Activated CD4-positive, alpha-beta T cell treated with anti-CD3 and anti-CD28 coated beads, Interleukin-2, amount 50 U/mL, for 48 hours (primary cell): ENCODE measurements at places on chromosomes 6 and 20.

- no peak for DNase-seq
Observed at GRCh38 chr20:63431944-63432343, 40.5 kb downstream of the KCNQ2 start.

DNA sequence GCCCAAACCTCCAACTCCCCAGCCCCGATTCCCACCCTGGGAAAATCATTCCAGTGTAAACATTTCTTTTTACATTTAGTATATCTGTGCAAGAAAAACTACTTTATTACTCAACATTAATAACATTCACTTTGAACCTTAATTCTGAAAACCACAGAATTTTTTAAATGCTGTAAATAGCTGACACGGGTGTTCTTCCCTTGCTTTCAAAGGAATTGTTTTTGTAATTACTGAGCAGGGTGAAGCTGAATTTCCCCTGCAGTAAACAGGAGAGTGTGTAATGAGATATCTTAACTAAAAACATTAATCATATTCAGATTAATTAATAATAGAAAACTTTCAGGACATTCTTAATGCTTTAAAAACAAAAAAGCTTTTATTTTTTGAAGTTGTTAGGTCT is 99.3 kb upstream of the CITED2 start:
- DNase-seq, result no peak

GRCh38 chr6:56914798-56915658 is 39.9 kb upstream of the BEND6 start:
- no peak for DNase-seq

DNA sequence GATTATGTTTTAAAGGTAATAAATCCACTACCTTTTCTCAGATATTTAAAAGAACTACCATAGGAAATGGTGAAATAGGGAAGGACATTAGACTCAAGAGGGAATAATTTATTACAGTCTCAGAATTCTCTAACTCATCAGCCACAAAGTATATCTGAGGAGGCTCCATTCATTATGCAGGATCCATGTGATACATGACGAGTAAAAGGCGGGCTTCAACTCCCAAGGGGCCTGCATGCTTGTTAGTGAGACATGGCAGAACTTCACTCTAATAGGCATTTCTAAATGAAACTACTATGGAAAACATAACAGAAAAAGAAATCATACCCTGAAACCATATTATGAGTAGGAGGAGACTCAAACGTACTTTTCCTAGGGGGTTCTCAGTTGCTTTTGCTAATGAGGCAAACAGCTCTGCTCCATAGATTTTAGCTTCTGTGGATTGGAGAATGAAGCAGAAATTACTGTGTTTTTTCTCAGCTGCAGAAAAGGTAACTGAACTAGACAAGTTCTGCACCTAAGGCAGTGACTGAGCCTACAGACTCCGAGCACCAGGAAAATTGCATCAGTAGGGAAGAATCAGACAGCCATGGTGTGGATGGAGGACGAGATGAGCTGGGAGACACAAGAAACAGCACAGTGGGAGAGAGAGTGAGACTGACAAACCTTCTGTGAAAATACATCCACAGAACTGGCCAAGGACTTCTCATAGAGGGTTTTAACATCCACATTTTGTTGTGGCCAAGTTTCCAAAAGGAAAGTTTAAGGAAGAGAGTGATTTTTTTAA is 254.6 kb upstream of the PRDM1 start:
- no peak for DNase-seq

DNA sequence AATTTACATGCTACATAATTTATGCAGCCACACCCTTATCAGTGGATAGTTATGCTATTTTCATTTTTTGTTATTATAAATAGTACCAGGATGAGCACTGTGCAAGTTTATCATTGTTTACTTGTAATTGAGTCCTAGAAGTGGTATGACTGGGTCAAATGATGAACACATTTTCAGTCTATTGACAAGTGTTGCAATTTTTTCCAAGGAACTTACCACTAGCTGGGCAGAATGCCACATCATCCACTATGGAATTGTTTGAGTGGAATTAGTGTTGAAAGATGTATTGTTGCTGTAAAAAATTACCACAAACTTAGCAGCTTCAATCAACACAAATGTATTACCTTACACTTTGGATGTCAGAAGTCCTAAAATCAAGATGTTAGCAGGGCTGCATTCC is 38.1 kb upstream of the OPN5 start:
- DNase-seq, result no peak

GRCh38 chr6:43496370-43497128 is 13.6 kb downstream of the LRRC73 start:
- no peak for DNase-seq

DNA sequence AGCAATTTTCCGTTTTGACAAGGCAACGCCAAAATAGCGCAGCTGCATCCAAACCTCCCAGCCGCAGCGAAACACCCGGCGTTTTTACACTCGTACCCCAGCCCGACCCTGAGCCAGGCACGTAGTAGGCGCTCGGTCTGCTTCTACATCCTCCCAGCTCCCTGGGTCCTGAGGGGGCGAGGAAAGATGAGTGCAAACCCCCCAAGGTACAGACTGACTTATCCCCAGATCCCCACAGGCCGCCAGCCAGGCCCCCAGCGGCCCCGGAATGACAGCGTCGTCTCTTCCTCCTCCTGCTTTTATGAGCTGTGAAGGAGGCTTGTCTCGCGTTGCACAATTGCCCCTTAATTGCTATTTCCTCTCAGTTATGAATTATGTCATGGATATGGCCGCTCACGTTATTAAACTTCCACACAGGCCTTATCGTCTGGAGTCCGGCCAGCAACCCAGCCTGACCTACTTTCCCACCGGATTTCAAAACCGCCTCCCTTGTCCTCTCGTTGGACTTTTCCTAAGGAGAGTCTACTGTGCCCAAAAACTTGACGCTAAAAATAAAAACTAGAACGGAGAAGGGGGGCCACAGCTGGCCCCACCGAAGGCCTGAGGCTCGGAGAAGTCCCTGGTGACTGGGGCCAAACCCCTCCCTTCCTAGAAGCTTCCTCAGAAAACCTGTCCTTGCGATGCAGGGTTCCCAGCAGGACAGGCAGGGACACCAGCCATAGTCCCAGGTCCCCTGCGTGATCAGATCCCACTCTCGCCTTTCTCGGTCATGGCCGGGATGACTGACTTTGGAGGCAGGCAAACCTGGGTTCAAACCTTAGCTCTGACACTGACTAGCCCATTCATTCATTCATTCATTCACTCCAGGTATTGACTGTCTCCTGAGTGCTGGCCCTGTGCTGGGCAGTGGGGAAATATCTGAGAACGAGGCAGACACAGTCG is 130.9 kb upstream of the PTPN1 start:
- no peak for DNase-seq

- DNase-seq, result no peak
Observed at GRCh38 chr6:80886475-80886874, 780.0 kb downstream of the BCKDHB start.

DNA sequence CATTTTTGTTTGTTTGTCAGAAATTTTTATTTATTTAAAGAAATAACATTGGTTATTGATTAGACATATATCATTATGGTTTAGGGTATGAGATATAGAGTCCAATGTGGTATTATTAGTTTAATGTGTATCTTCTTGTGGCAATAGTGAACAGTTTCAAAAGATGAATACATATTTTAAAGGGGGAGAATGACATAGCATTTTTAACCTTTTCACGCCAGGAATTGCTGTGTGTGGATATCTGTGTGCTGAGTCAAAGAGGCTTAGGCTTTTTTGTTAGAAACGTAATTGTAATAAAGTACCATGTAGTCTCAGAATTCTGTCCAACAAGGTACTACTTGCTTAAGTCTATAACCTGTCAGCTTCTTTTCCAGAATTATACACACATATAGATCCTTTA is 451.6 kb downstream of the ADGRB3 start:
- no peak for DNase-seq

DNA sequence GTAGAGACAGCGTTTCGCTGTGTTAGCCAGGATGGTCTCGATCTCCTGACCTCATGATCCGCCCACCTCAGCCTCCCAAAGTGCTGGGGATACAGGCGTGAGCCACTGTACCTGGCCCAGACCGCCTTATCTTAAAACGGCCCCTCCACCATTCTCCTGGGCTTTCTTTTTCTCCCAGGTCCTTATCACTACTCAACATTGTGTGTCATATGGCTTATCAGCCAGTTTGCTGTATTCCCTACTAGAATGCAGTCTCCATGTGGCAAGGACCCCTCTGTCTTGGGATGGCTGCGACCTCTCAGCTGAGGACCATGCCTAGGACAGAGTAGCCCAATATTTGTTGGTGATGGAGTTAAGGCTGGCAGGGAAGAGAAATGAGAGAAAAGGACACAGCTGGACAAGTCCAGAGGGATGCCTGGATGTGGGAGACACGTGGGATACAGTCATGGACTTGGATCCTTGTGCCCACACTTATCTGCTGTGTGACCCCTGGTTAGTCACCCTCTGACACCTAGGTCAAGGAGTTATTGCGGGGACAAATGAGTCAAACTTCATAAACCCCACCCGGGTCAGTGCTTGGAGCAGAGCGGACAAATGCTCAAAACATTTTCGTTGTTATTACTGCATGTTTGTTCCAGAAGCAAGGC is 24.0 kb downstream of the ADA start:
- DNase-seq, result no peak

GRCh38 chr6:110881546-110882273 is 7.1 kb downstream of the AMD1 start:
- no peak for DNase-seq

- DNase-seq, result no peak
Observed at GRCh38 chr6:96330884-96331283, 190.7 kb upstream of the UFL1 start.

GRCh38 chr6:13730704-13731103 is 19.1 kb upstream of the RANBP9 start:
- no peak for DNase-seq

- no peak for DNase-seq
Observed at GRCh38 chr6:47348316-47348863, 38.7 kb upstream of the TNFRSF21 start.

DNA sequence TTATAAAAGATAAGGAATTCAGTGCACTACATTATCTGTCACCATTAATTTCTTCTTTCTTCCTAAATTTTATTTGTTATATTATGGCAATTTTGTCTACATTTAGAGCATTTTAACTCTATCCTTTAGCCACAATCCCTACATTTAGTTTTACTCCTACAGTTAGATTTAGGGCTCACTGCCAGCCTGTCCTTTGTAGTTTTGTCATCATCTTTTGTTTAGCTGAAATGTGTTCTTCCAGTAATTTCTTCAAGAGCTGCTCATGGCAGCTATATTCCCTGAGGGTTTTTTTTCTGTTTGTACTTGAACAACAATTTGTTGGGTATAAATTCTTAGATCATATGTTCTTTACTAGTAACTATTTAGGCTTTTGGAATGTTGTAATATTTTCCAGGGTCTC is 72.7 kb upstream of the B3GAT2 start:
- no peak for DNase-seq

- DNase-seq, result no peak
Observed at GRCh38 chr6:68695838-68696237, 60.8 kb downstream of the ADGRB3 start.

DNA sequence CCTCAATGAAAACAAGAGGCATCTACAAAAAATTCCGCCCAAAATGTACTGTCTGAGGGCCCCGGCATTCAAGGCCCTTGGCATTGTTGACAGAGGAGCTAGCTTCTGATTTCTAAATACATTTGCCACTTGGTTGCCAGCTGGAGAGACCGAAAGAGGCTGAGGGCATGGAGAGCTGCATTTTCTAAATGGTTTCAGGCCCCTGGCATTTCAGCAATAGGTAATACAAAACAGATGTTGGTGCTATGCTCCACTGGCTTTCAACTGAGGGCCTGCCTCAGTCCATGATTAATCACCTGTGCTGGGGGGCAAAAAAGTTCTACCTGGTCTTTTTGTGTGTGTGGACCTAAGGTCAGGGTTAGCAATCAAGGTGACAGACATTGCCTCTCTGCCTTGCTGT is 79.5 kb upstream of the ISM1 start:
- no peak for DNase-seq

GRCh38 chr6:24900917-24901697 is 34.7 kb downstream of the RIPOR2 start:
- DNase-seq, result no peak

GRCh38 chr20:34704177-34705007 is at the start of gene TP53INP2:
Gene TP53INP2 (plus strand): TSS chr20:34704344. CDS start chr20:34708740, 4,396 bp downstream.
- DNase-seq, result peak; percentile 87

GRCh38 chr20:61118429-61119224 is 133.4 kb upstream of the CDH4 start:
- no peak for DNase-seq

DNA sequence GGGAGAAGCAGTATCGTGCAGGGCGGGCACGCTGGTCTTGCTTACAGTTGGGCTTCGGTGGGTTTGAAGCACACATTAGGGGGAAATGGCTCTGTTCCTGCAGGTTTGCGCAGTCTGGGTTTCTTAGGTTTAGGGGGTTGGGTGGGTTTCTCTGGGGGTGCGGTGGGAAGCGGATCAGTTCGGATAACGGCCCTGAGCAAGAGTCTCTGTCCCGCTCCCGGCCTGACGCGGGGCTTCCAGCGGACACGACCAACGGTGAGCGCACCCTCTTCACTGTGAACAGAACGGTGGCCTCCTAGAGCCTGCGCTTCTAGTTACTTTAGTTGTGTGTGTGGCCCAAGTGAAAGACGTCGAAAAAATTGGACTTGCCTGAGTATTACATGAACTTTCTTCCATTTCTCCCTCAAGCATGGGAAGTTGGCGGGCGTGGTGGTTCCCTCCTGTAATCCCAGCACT is 635 bp upstream of the ELOVL2 start:
- DNase-seq, result no peak

GRCh38 chr6:36657942-36658544 is 20.5 kb upstream of the CDKN1A start:
- DNase-seq, result no peak

DNA sequence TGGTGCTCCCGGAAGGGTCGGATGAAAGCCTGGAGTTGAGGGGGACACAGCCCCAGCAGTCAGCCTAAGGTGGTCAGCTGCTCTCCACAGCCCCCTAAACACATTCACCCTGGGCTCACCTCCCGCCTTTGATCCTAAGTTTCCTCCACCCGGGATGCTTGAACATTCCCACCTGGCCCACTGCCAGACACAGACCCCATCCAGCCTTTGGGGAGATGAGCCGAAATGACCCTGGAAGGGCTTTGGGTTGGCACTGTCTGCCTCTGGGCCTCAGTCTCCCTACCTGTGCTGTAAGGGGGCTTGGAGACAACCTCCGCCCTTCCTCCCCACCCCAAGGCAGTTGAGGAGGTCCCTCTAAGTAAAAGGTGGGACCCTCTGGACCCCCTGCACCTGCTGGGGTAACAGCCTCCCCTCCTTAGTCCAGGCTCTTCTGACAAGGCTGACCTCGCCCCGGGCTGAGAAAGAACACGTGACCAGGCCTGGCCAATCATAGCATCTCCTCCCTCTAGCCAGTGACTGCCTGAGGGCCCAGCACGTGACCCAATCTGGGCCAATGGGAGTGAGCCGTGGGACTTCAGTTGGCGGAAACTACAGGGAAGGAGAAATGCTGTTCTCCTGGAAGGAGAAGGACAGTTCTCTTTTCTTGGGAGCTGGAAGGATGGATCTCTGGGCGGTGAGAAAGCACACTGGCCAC is 16.9 kb upstream of the UBE2V1 start:
- DNase-seq, result no peak

GRCh38 chr6:149476789-149477455 is 7.9 kb downstream of the ZC3H12D start:
- DNase-seq, result no peak

GRCh38 chr20:11401988-11402387 is 515.7 kb upstream of the BTBD3 start:
- DNase-seq, result no peak

- DNase-seq, result no peak
Observed at GRCh38 chr20:50555662-50556061, 45.5 kb downstream of the PTPN1 start.
